ENCODE measurements at places on chromosomes 13 and 19.
A peak's percentile ranks its signal among the peaks of the same experiment; 100 is the strongest.

- DNase-seq, result no peak
Observed at GRCh38 chr19:34678085-34678412, 571 bp downstream of the ZNF302 start.

DNA sequence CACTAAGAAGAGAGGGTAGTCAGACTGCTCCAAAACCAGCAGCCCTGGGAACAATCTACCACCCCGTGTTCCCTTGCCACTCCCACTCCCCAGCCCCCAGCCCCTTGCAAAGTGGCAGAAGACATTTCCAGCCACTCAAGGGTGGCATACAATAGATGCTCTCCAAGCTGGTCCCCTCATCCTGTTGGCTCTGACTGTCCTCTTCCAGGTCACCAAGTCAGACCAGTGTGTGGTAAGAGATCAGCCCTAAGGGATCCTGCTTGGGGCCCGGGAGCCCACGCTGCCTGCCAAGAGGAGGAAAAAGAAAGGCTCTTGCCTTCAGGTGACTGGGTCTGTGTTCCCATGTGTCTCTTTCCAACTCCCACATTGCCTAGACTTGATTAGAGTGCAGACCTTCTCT lies 25.0 kb downstream of the SERP2 start:
- DNase-seq, result no peak

- DNase-seq, result peak; percentile 95
Observed at GRCh38 chr13:36818804-36819738, at the start of gene RFXAP. Gene RFXAP, plus strand, starts transcription at chr13:36819222. Its CDS starts 136 bp downstream, at chr13:36819358.

- DNase-seq, result no peak
Observed at GRCh38 chr19:28980236-28980868, 232.6 kb downstream of the UQCRFS1 start.

GRCh38 chr13:94332359-94333096 lies 147.0 kb downstream of the DCT start:
- DNase-seq, result no peak

DNA sequence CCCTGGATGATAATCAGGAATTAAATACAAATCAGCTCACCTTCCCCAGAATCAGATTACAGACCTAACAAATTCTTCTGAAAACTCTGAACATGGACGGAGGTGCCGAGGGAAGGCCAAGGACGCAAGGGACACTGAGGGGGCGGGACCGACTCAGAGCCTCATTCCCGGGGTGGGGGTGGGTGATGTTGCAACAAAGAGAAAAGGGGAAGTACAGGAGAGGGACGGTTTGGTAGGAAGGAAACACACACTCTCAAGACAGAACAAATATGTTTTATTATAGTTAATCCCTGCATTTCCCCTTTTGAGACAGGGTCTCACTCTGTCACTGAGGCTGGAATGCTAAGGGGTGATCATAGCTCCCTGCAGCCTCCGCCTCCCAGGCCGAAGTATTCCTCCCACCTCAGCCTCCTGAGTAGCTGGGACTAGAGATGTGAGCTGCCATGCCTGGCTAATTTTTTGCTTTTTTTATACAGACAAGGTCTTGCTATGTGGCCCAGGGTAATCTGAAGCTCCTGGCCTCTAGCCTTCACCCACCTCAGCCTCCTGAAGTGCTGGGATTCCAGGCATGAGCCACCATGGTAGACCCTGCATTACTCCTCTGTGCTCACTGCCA lies 786 bp upstream of the LILRA2 start:
- peak; percentile 44 for DNase-seq

DNA sequence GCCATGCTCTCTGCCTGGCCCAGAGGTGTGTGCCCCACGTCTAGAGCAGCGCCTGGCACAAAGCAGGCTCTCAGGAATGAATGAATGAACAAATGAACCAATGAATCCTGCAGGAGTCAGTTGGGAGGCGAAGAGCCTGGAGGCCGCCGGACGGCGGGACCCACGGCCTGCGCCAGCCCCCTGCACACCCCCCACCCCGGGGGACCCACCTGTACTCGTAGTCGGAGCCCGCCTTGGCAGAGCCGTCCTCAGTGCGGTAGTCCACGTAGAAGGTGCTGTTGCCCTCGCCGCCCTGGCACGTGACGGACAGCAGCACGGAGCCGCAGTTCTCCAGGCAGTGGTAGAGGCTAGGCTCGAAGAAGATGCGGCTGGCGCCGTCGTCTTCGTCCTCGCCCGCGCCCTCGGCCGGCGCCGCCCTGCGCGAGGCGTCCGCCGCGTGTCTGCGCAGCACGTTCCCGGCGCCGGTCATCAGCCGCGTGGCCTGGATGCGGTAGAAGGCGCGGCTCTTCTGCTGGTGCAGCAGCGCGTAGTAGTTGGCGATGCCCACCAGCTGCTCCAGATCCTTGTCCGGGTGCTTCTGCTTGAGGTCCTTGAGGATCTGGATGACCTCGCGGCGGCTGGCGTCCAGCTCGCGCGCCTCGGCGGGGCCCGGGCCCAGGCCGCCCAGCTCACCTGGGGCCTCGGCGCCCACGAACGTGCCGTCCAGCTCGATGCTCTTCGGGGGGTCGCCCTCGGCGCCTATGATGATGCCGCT lies 14.8 kb downstream of the SLC8A2 start:
- DNase-seq, result no peak

GRCh38 chr13:75635828-75636435 lies at the start of gene LMO7:
Gene LMO7, plus strand, starts transcription at chr13:75636330. Its CDS starts 328 bp downstream, at chr13:75636658.
- DNase-seq, result no peak

GRCh38 chr13:91417660-91418325 lies 19.4 kb downstream of the GPC5 start:
- DNase-seq, result no peak

- no peak for DNase-seq
Observed at GRCh38 chr19:23774524-23774971, 15.9 kb upstream of the ZNF681 start.

GRCh38 chr19:15038294-15038693 lies 11.0 kb upstream of the CASP14 start:
- no peak for DNase-seq

GRCh38 chr13:65063753-65064152 lies 2166.4 kb downstream of the PCDH9 start:
- DNase-seq, result no peak

DNA sequence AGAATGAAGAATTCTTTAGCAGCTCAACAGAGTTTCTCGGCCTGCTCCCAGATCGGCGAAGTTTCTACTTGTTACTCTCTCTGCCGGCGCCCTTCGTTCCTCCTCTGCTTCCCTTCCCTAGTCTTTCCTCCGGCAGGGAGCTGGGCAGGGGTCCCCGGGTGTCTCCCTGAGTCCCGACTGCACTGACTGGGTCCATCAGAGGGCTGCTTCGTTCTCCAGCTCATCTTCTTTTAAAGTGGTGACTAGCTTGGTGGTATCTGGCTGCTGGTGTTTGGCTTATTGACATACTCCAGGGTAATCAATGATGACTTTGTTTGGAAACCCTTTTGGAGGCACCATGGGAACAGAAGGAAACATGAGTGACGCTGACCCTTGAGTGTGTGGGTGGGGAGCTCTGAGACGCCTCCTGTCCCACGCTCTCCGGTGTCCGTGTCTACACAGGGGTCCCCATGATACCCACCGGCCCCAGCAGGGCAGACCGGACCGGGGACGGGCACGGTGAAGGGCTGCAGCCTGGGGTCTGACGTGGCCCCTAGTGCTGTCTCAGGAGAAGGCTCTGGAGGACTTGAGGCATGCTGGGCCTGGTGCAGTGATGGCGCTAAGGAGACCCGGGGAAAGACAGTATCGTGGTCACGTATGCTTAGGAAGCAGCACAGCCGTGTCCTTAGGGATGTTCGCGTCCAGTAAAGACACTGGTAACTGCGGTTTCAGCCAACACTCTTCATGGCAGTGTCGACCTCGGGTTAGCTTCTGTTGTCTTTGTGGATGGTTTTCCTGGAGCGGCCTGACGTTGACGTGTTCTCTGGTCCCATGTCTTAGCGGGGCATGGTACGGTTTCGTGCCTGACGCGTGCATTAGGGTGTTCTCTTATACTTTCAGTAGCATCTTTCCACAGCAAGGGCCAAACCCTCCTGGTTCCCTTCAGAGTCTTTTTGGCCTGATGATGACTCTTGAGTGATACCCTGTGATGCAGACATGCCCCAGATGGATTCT lies 23.8 kb downstream of the NAXD start:
- no peak for DNase-seq

GRCh38 chr13:99737481-99738245 lies 233.9 kb downstream of the ZIC5 start:
- DNase-seq, result no peak

DNA sequence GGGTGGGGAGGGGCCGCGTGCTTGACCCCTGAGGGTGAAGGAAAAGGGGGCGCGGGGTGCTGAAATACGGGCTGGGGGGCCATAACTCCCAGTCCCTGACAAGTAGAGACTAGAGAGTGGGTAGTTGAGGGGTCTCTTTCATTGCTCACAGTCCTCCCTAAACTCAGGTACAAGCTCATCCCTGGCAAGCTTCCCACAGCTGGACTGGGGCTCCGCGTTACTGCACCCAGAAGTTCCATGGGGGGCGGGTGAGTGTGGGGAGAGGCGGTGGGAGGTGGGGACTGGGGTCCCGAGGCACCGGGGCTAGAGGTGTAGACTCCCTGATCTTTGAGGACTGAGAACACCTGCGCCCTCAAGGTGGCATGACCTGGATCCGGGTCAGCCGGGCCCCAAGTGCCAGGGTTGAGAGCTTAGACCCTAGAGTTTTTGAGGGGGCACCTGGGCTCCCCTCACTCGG lies 1.3 kb downstream of the ETV2 start:
- no peak for DNase-seq

DNA sequence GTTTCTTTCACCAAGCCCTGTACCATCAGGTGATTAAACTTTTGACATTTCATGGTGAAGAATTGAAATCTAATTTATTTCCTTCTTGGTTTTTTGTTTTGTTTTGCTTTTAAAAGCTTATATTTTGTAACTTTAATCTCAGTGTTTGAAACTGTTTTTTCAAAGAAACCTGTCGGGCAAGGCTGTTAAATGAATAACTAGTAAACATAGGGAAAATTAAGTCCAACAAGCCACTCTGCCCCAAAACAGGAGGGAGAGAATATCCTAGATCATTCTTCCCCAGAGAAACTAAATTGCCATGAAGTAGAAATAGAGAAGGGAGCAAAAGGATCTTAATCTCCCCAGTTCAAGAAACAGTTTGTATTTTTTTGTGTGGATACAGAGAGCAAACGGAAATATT lies 98.2 kb downstream of the FREM2 start:
- DNase-seq, result no peak

GRCh38 chr13:111944171-111944583 lies 122.8 kb upstream of the SOX1 start:
- DNase-seq, result no peak

DNA sequence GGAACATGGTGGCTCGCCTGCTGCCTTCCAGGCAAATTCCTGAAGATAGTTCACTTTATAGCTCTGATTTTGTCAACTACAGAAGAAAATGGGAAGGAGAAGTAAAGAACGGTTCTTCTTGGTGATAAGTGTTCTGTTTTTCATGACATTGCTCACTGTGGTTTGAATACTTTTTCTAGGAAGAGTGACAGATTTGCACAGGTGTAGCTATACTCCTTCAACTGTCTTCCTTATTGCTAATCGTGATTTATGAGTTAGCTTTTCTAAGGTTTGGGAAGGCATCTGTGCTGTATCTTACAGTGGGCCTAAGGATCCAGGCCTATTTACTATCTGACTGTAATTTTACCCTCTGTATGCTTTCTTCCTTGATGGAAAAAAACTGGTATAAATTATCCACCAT lies 405.6 kb downstream of the NDFIP2 start:
- DNase-seq, result no peak

DNA sequence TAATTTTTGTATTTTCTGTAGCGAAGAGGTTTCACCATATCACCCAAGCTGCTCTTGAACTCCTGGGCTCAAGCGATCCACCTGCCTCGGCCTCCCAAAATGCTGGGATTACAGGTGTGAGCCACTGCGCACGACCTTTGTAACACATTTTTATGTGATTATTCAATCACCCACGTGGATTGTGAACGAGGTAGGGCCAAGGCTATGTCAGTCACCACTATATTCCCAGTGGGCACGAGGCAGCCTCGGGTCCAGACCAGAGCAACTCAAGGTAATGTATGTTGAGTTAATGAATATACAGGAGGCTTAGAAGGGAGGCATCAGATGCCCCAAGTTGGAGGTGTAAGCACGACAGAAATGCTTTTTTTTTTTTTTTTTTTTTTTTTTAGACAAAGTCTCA lies 8.9 kb downstream of the PTGIR start:
- DNase-seq, result peak; percentile 17

GRCh38 chr13:109196948-109197347 lies 567.5 kb downstream of the MYO16 start:
- no peak for DNase-seq

GRCh38 chr19:39390451-39390750 lies 505 bp downstream of the PAF1 start:
- DNase-seq, result no peak

GRCh38 chr19:54248016-54248601 lies 5.5 kb upstream of the LILRA6 start:
- no peak for DNase-seq

GRCh38 chr13:99978799-99979452 lies 2.7 kb upstream of the ZIC2 start:
- peak; percentile 37 for DNase-seq

DNA sequence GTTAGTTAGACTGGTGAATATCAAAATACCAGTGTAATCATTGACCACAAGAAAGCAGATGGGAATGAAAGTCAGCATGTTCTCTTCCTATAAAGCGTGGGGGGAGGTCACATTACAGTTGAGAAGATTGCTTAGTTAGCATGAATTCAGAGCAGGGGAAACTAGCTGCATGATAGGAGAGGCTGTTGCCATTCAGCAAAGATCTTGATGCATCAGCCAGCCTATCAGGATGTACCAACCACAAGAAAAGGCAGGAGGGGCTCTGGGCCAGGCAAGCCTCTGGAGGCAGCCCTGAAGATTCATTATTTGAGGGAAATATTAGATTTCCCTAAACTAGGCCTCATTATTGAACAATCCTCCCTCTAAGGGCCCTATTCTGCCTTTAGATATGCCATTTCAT lies 5.0 kb upstream of the MTMR6 start:
- DNase-seq, result no peak
